ENCODE measurements at places on chromosomes 13 and 19.

DNA sequence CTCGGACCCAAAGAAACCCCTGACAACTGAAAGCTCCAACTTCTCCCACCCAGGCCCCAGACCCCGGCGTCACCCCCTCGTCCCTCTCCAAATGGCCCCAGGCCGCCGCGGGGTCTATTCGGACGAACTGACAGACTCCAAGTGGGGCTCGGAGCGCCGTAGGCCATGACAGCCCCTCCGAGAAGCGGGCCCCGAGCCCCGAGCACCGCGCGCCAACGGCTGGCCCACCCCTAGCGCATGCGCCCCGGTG lies 360 bp downstream of the DDX39A start:
- peak; percentile 81 for DNase-seq

GRCh38 chr19:24078680-24079079 lies 8.3 kb upstream of the ZNF254 start:
- DNase-seq, result no peak

GRCh38 chr19:1725100-1726064 lies 27.9 kb upstream of the ONECUT3 start:
- peak; percentile 92 for DNase-seq

DNA sequence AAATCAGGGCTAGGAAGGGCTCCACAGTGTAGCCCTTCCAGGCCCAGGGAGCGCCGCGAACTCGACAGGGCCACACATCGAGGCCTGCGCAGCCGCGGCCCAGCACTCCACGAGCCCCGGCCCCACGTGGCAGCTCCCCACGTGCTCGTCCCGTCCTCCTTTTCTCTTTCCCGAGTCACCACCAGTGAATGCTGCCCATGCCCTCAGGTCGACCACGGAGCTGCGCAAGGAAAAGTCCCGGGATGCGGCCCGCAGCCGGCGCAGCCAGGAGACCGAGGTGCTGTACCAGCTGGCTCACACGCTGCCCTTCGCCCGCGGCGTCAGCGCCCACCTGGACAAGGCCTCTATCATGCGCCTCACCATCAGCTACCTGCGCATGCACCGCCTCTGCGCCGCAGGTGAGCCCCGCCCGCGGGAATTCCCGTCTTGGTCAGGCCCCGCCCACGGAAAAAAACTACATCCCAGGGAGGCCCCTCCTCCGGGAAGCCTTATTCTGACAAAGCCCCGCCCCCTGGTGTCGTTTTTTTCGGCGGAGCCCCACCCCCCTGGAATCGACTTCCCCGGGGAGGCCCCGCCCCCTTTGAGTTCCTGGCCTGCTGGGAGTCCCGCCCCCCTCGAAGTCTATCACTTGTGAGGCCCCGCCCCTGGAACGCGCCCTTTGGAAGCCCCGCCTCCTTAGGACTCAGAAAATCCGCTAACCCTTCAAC lies 7.0 kb downstream of the HIF3A start:
- no peak for DNase-seq

- DNase-seq, result peak; percentile 80
Measured at GRCh38 chr13:27379694-27380641, 44.5 kb upstream of the GTF3A start.

DNA sequence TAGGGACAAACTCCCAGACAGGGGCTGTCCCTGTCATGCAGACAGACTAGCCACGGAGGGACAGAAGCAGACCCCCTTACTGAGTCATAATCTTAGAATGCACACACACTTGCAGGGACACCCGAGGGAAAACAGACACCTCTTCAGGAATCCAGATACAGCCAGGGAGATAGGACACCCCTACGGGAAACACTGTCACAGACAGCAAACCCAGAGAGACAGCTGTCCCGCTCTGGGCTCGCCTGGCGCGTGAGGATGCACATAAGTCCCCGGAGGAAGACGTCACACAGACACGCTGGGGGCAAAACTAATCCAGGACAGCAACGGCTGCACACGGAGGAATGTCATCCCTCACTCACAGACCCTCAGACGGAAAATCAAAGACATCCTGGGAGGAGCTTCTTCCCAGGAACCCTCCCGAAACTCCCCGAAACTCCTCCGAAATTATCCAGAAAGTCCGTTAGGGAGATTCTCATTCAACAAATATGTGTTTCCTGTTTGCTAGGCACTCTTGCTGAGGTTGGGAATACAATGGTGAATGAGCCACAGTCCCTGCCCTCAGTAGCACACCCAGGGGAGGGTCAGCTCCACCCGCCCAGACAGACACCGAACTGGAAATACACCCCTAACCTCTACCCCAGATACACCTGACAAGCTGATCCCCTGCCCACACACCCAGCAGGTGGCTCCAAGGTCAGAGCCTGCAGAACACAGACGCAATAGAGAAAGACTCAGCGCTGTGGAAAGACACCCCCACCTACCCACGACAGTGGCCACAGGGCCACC lies 15.2 kb upstream of the TOMM40 start:
- no peak for DNase-seq

- no peak for DNase-seq
Measured at GRCh38 chr13:74461011-74461410, 326.8 kb upstream of the KLF12 start.

DNA sequence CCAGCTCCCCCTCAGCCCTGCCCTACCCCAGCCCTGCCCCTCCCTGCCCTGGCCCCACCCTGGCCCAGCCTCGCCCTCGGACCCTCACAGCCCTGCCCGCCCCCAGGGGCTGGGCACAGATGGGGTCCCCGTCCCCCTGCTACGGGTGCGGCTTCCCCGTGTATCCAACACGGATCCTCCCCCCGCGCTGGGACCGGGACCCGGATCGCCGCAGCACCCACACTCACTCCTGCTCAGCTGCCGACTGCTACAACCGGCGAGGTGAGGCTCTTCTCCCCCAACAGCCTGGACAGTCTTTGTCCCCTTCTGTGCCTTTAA lies 5.2 kb downstream of the SHFL start:
- DNase-seq, result no peak

DNA sequence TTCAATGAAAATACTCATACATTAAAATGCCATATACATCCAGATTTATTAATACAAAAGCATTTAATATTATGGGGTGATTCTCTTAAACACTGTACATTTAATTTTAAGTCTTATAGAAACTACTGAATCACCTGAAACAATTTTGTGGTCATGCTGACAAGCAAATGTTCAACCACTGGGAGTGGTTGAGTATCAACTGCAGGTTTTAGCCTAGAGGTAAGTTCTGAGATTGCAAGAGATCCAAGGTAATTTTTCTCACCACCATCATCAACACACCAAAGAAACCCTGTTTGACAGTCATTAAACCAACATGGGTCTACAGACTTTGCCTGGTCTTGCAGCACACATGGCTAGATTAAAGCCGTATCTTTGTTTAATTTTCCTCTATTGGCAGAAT lies 196.3 kb downstream of the LHFPL6 start:
- DNase-seq, result peak; percentile 4

GRCh38 chr19:5903056-5903623 lies 450 bp downstream of the NDUFA11 start:
- DNase-seq, result no peak

GRCh38 chr13:64414381-64414780 lies 2815.8 kb downstream of the PCDH9 start:
- no peak for DNase-seq

- DNase-seq, result no peak
Measured at GRCh38 chr19:36891768-36892357, 24.2 kb downstream of the ZNF829 start.

DNA sequence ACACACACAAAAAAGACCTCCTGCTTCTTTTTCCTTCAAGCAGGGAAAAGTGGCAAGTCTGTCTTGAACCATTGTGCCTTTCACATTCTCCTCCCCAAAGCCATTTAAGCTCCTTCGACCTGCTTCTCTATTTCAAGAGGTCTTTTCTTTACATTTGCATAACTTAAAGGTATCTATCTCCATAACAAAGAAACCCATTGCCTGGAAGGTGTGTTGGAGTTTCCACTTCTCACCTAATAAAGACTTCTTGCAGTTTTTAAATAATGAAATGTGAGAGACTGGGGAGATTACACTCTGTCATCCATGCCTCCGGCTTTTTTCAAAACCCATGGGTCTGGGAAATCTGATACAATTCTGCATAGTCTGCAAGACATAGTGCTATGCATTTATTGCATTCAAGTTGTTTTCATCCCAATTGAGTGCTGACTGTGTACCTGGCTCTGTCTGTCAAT lies 41.8 kb upstream of the NBEA start:
- no peak for DNase-seq

DNA sequence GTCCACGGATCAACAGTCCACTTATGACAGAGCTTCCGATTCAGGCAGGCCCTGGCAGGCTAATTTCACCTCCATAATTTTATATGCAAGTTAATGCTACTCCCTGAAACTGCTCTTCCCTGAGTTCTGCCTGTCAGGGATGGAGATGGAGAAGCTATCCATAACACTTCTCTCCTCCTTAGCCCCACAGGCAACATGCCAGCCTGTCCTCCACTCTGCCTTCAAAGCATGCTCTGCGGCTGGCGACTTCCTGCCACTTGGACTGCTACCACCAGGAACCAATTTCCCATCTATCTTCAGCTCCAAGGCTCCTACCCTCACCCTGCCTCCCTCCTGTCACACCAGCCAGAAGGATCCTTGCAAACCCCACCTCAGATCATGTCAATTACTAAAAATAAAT lies 35.4 kb downstream of the GSX1 start:
- no peak for DNase-seq

GRCh38 chr19:3346677-3347353 lies 19.6 kb upstream of the NFIC start:
- no peak for DNase-seq

DNA sequence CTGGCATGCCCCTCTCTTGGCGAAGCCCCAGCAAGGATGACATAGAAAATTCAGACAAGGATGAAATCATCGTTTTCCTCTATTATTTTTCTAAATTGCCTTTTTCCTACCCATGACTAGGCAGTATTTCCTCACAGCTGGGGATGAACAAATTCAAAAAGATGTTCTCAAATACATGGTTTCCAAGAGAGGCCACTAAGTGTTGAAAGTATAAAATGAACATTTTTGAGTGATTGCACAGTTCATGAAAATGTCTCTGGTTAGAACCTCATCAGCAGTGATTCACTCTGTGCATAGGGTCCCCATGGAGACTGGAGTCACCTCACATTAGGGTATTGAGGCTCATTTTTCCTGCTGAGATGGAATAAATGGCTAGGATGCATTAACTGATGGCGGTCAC lies 373.7 kb downstream of the DNAJC15 start:
- no peak for DNase-seq

DNA sequence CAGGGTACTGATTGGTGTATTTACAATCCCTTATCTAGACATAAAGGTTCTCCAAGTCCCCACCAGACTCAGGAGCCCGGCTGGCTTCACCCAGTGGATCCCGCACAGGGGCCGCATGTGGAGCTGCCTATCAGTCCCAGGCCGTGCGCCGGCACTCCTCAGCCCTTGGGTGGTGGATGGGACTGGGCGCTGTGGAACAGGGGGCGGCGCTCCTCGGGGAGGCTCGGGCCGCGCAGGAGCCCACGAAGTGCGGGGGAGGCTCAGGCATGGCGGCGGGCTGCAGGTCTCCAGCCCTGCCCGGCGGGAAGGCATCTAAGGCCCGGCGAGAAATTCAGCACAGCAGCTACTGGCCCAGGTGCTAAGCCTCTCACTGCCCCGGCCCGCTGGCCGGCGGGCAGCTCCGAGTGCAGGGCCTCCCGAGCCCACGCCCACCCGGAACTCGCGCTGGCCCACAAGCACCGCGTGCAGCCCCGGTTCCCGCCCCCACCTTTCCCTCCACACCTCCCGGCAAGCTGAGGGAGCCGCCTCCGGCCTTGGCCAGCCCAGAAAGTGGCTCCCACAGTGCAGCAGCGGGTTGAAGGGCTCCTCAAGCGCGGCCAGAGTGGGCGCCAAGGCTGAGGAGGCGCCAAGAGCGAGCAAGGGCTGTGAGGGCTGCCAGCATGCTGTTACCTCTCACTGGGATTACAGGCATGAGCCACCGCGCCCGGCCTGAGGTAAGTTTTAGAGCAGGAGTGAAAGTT lies 60.0 kb upstream of the SCEL start:
- no peak for DNase-seq

- DNase-seq, result no peak
Measured at GRCh38 chr13:64718116-64718515, 2512.0 kb downstream of the PCDH9 start.

GRCh38 chr19:55099557-55100506 lies 17.6 kb downstream of the PPP1R12C start:
- no peak for DNase-seq

- peak; percentile 30 for DNase-seq
Measured at GRCh38 chr13:44231786-44232516, 141.7 kb upstream of the SERP2 start.

DNA sequence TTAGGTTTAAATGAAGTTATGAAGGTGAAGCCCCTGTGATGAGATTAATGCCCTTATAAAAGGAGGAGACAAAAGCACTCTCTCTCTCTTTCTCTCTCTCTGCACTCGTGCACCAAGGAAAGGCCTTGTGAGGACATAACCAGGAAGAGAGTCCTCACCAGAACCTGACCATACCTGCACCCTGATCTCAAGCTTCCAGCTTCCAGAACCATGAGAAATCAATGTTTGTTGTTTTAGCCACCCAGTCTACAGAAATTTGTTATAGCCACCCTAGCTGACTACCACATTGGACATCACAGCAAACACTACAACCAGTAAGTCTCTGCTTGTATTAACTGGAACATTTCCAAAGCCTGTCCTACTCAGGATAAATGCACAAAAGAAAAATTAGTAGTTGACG lies 34.7 kb upstream of the WDFY2 start:
- no peak for DNase-seq

GRCh38 chr19:29308977-29309590 lies 96.1 kb upstream of the UQCRFS1 start:
- no peak for DNase-seq

- DNase-seq, result no peak
Measured at GRCh38 chr13:36395280-36395679, 37.0 kb upstream of the CCNA1 start.

DNA sequence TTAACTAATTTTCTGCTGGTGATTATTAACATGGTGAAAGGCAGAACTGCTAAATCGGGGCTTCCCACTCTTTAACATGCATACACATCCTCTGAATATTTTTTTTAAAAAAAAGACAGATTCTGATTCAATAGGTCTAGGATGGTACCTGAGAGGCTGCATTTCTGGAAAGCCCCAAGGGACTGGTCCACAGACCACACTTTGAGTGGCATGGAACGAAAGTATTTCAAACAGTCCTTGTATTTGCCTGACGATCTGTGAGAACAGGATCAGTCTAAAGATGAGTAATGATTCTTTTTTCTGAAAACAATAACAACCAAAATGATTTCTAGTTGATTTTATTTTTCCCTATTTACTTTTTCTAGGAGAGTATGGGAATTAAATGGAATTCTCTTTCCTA lies 16.7 kb upstream of the SPART start:
- DNase-seq, result no peak

DNA sequence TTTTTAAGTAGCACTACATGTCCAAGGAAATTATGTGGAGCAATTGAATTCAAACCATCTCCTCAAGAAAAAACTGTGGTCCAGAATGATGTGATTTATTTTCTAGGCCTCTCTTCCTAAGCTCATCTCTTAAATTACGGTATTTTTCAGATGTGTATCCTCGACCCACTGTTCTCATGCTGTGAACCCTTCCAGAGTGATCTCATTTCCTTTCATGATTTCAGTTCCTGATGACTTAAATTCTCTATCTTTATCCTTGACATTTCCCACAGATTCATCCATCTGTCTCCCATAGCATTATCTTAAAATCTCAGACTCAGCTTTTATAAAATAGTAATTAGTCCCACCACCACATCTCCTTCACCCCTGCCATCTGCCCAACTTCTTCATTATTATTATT lies 117.6 kb upstream of the SPRY2 start:
- no peak for DNase-seq
